Activated CD4-positive, alpha-beta T cell treated with anti-CD3 and anti-CD28 coated beads, Interleukin-10, Interleukin-2, amounts not matched to agents 100 ng/mL and 50 ng/mL, durations not matched to agents 16 hours and 8 hours (primary cell): ENCODE measurements at places on chromosomes 2 and 18.

DNA sequence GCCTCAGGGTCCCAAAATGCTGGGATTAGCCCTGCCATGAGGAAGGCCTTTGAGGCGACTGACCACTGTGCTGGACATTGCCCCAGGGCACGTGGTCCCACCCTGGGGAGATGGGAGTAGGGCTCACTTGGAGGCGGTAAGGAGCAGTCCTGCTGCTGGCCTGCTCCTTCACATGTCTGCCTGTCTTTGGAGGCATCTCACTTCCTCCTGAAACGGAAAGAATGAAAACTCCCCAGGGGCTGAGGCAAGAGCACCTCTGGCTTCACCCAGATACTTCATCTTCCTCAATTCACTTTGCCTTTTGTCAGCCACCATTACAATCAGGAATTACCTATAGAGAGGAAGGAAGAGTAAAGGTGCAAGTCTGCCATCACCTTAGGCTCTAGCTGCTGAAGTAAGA is 59.9 kb upstream of the GATA6 start:
- DNase-seq = no peak

DNA sequence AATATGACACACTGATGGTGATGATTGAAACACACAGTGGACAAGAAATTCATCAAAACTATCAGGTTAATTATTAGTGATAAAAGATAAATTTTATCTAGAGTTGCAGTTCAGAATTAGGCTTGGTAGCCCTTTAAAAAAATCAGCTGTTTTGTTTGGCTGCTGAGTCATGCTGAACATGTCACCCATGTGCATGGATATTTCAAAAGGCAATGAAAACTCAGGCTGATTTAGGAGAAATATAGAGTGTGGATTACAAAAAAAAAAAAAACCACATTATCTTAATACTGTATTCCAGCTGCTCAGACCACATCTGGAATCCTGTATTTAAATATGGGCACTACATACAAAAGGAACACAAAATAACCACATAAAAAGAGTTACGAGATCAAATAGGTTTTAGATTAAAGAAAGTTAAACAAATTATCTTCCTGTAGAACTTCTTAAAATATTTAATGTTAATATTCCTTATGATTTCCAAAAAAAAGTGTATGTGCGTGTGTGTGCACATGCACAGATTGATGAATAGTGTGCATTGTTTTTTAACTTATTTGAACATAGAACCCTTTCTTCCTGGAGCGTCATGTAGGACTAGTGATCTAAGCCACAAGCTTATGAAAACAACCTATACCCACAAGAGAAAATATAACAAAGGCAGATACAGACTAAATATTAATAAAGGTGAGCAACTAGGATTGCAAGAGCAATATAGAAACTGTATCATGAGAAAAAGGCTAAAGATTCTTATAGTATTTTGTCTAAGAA is 186.2 kb downstream of the STK39 start:
- no peak for DNase-seq

- no peak for DNase-seq
Observed at GRCh38 chr2:178436662-178437061, 14.3 kb downstream of the PRKRA start.

- peak; percentile 45 for DNase-seq
Observed at GRCh38 chr2:239118675-239119211, 270.9 kb downstream of the TWIST2 start.

GRCh38 chr2:228599297-228599696 is 417.8 kb upstream of the SPHKAP start:
- DNase-seq = no peak

- DNase-seq = peak; percentile 61
Observed at GRCh38 chr2:157596992-157597681, 31.5 kb downstream of the ACVR1C start.

DNA sequence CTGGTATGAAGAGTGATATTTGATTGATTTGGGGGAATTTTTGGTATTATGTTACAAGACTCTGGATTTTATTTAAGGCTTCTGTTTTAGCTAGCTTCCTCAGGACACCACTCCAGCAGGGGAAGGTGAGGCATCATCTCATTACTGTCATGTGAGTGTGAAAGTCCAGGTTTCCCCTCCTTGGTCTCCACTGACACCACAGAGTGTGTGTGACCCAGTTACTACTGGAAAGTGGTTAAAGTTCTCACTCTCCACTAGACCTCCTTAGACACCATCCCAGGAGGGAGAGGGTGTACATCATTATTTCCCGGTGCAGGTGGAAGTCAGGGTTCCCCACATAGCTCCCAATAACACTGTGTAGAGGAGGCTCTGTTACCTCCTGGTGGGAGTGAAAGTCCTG is 35.8 kb upstream of the EPG5 start:
- DNase-seq = no peak

DNA sequence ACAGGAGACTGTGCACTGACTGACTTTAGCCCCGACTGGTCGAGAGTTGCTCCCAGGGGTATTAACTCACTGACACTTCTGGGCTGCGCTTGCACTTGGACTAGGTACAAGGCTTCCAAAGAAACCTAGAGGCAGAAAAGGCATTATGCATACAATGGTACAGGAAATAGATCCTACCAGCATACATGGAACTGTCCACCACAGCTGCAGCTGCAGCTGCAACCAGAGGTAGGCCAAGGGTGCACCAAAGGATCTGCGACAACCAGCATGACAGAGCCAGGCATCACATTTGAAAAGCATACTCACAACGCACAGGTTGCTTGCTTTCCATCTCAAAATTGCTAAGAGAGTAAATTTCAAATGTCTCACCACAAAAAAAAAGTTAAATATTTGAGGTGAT is 22.6 kb upstream of the PGAP1 start:
- no peak for DNase-seq

DNA sequence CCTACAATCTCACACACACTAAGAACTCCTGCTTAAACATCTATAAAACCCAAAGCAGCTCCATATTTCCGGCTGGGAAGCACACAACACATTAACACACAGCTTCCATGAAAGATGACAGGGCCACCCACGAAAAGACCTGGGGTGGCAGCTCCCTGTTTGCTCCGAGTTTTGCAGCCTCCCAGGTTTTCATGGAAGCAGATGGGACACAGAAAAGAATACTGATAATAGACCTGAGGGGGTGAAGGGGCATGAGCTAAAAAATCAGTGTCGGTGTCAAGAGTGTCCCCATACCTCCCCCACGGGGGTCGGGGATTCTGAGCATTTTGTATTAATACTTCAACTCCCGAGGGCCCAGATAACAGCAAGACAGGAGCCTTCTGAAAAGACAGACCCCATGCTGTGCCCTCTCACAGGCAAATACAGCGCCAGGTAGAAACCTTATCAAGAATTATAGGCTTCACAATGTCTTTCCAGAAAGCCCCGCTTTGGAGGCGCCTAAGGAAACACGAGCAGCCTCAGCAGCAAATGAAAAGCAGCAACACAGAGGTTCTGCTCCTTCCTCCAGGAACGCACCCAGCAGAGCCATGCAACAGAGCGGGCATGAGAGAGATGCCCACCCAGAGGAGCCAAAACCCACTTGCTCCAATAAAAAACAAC is 50.5 kb downstream of the ZNF516 start:
- no peak for DNase-seq

- no peak for DNase-seq
Observed at GRCh38 chr2:37526856-37527255, 144.6 kb downstream of the CDC42EP3 start.

GRCh38 chr18:47591429-47591828 is 339.0 kb downstream of the SMAD2 start:
- no peak for DNase-seq
